ENCODE measurements at places on chromosomes 7 and 10.

DNA sequence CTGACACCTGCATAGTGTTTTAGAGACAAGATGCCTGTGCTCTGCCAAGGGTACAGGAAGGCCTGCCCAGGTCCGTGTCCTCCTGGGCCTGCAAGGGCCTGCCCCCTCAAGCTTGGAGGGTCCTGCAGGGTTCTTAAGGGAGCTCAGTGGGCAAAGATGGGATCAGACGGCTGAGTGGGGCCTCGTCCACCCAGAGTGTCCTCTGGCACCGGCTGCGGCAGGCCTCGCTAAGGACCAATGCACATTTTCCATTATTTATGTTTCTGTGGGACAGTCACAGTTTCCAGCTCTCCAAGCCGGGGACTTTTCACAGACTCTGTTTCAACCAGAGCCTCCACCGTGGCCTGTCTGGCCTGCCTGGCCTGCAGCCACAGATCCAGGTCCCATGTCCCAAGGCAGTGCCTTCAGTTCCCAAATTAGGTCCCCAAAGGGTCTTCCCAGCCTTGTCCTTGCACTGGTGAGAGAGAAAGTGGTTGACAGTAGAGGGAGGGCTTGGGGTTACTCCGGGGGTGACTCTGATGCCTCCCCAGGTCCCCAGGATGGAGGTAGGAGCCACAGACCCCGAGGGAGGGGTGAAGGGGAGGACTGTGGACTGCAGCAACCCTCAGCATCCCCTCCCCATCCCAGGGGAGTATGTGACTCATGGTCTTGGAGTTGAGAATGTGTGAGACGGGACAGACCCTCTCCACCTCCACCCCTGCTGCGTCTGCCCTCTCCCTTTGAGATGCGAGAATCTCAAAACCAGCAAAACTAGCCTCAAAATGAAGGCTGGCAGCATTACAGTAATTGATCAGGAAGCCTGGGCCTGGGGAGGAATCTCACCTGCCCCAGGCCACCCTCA is 14.8 kb downstream of the MYL10 start:
- no peak for DNase-seq

DNA sequence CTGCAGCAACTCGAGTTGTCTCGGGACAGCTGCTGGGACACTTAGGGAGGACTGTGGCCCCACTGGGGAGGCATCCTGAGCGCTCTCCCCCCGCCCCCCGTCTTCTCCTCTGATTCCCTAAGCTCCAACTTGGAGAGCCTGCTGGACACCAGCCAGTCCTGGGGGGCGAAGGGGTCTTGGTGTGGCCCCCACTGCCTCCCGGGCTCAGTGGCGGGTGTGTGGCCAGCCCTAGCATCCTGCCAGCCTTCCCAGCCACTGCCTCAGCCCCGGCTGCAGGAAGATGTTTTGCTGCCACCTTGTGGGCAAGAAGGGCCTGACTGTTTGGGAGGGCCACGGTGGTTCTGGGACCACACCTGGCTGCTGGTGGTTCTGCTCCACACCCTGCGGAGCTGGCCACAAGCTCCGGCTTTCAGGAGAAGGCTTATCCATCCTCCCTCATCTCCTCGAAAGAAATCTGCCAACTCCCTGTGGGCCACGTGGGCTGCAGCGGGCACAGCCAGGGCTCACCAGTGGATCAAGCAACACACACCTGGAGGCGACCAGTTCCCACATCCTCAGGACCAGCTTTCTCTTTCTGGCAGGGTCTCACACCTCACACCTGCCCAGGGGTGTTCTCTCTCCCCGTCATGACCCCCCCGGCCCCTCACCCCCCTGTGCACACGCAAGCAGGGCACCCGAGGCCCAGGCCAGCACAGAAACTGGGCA is 24.8 kb downstream of the AGAP3 start:
- no peak for DNase-seq

- DNase-seq = no peak
Measured at GRCh38 chr7:18570441-18570840, 74.9 kb downstream of the HDAC9 start.

GRCh38 chr10:103564776-103565520 is 71.4 kb downstream of the NEURL1 start:
- DNase-seq = no peak

- DNase-seq = no peak
Measured at GRCh38 chr10:101224910-101225823, 4.1 kb downstream of the LBX1 start.

DNA sequence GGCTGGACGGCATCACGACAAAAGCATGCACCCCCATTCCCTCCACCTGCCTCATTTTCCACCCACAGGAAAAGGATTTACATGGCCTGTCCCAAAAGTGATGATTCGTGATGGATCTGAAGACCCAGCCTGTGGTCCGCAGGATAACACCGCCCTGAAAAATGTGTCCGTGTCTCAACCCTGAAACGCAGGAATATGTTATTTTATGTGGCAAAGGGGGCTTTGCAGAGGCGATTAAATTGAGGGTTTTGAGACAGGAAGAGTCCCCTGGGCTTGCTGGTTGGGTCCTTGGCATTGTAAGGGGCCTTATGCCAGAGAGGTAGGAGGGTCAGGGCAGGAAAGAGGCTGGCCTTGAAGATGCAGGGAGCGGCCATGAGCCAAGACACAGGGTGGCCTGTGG is 80.2 kb upstream of the PPP2R2D start:
- DNase-seq = no peak

Data from fibroblast of skin of left biceps (primary cell).